ENCODE measurements at places on chromosomes 12 and 14.

DNA sequence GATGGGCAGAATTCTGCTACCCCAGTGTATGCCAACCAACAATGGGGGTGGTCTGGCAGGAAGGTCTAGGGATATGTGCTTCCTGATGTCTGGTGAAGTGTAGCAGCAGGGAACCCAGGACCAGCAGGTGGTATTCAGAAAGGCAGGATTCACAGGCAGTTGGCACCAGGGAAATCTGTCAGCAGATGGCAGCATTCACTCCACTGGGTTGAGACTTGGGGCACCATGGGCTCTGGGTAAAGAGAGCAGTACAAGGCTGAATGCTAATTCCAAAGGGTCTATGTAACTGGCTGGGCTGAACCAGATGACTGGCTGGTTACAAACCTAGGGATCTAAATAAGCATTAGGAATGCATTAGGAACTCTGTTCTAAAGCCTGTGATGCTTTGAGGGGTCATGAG, 466.9 kb upstream of the STXBP6 start:
- no peak for DNase-seq

GRCh38 chr12:42262271-42262670, 24.2 kb upstream of the YAF2 start:
- DNase-seq: no peak

- no peak for DNase-seq
These were observed 816 bp upstream of the SLC8A3 start for GRCh38 chr14:70189456-70190077.

GRCh38 chr12:80837342-80837978, 100.3 kb downstream of the LIN7A start:
- DNase-seq: no peak

DNA sequence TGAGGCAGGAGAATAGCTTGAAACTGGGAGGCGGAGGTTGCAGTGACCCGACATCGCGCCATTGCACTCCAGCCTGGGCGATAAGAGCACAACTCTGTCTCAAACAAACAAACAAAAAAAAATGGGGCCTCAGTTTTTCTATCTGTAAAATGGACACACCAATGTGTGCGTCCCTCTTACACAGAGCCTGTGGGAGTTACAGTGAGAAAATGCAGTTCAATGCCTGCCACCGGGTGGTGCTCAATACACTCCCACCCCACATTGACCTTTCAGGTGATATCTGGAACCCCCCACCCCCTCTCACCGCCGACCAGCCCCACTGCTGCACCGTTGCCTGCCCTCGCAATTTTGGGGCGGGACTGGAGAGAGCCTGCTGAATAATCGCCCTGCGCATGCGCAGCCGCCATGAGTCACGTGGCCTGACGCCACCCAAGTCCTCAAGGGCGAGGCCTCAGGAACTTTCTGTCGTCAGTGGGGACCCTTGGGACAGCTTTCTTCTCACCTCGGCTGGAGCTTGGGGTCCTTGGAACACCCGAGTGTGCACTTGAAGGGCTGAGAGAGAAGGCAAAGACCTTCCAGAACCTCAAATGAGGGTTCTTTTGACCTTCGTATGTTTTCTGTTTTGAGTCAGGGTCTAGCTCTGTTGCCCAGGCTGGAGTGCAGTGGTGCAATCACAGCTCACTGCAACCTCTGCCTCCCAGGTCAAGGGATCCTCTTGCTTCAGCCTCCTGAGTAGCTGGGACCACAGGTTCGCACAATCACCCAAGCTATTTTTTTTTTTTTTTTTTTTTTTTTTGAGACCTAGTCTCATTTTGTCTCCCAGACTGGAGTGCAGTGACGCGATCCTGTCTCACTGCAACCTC, 14.6 kb upstream of the CABP1 start:
- DNase-seq: peak; percentile 21

- DNase-seq: no peak
These were observed 34.4 kb upstream of the SELPLG start for GRCh38 chr12:108668063-108668462.

GRCh38 chr14:19906665-19907064, 13.7 kb upstream of the OR4K5 start:
- DNase-seq: no peak

- DNase-seq: no peak
These were observed 71.7 kb downstream of the IPO8 start for GRCh38 chr12:30624009-30624408.

- DNase-seq: no peak
These were observed 79.8 kb downstream of the ADGRD1 start for GRCh38 chr12:131033486-131033885.
